ENCODE measurements at places on chromosomes 13 and 19. TPM values are rescaled to one million over a fixed set of nuclear protein-coding genes. Genes with fewer than 3 reads are reported as not detected.

MUC16 gene
- 7.2 TPM for polyA plus RNA-seq

SIGLEC9 gene
- 6.8 TPM for polyA plus RNA-seq

FLT3LG gene
- polyA plus RNA-seq = 32.1 TPM

PRTN3 gene
- 15.4 TPM for polyA plus RNA-seq

TNFRSF19 gene
- polyA plus RNA-seq = 7.6 TPM

CGB8 gene
- 0.27 TPM for polyA plus RNA-seq

GTPBP3 gene
- 17.4 TPM for polyA plus RNA-seq

OVOL3 gene
- polyA plus RNA-seq = 0.11 TPM

CBY2 gene
- polyA plus RNA-seq = 0.07 TPM

ZNF525 gene
- 12.8 TPM for polyA plus RNA-seq

LTBP4 gene
- polyA plus RNA-seq = 35.6 TPM

PEAK3 gene
- 0.34 TPM for polyA plus RNA-seq

LILRA1 gene
- 0.32 TPM for polyA plus RNA-seq

AXL gene
- 9.5 TPM for polyA plus RNA-seq

CLEC4G gene
- 3.2 TPM for polyA plus RNA-seq

TGFBR3L gene
- 0.05 TPM for polyA plus RNA-seq

ZNF562 gene
- 10.3 TPM for polyA plus RNA-seq

SWSAP1 gene
- 5.9 TPM for polyA plus RNA-seq

GJB2 gene
- polyA plus RNA-seq = 38.1 TPM
